ENCODE measurements at places on chromosomes 1 and 21.

- no peak for DNase-seq
Measured at GRCh38 chr21:43911015-43911934, 46.3 kb downstream of the AGPAT3 start.

GRCh38 chr1:213617133-213617532 is 370.6 kb upstream of the PROX1 start:
- DNase-seq: no peak

GRCh38 chr1:230255116-230255515 is 171.0 kb downstream of the PGBD5 start:
- DNase-seq: no peak

DNA sequence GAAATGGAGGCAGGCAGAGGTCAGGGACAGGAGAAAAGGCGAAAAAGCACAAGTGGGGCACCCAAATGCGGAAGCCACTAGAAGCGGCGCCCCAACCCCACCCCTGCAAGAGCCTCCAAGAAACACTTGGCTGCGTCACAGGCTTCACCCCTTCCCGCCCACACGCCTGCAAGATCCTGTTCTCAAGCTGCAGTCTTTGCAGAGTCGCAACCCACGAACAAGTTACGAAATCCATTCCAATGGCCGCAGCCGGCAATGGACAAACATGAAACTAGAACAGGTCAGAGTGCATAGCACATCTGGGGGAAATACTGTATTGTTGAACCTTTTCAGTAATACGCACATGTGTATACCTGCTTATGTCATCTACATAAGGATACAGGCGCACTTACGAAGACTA is 103.6 kb downstream of the PSMG1 start:
- DNase-seq: peak; percentile 5

GRCh38 chr1:196685506-196685905 is 33.7 kb downstream of the CFH start:
- no peak for DNase-seq

DNA sequence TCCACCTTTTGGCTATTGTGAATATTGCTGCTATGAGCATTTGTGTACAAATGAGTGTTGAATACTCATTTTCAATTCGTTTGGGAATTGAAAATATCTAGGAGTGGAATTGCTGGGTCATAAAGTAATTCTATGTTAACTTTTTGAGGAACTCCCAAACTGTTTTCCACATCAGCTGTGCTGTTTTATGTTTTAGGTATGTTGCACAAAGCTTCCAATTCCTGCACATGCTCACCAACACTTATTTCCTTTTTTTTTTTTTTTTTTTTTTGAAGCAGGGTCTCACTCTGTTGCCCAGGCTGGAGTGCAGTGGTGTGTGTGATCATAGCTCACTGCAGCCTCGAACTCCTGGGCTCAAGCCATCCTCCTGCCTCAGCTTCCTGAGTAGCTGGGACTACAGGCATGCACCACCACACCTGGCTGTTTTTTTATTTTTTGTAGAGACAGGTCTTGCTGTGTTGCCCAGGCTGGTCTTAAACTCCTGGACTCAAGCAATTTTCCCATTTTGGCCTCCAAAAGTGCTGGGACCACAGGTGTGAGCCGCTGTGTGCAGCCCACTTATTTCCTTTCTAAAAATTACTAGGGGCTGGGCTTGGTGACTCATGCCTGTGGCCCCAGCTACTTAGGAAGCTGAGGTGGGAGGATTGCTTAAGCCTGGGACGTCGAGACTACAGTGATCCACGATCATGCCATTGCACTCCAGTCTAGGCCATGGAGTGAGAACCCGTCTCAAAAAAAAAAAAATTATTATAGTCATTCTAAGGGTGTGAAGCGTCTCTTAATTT is 33.4 kb downstream of the TMCC2 start:
- DNase-seq: no peak

GRCh38 chr1:229810961-229811360 is 184.9 kb downstream of the URB2 start:
- DNase-seq: no peak

- DNase-seq: no peak
Measured at GRCh38 chr1:78825561-78825960, 175.9 kb downstream of the IFI44 start.

GRCh38 chr1:214503553-214503952 is 47.8 kb downstream of the PTPN14 start:
- DNase-seq: no peak

GRCh38 chr1:111731956-111732355 is 7.2 kb downstream of the INKA2 start:
- DNase-seq: no peak

- DNase-seq: no peak
Measured at GRCh38 chr1:231557411-231557810, 28.9 kb downstream of the TSNAX start.

GRCh38 chr1:9040659-9041030 is 14.4 kb upstream of the SLC2A7 start:
- no peak for DNase-seq

GRCh38 chr1:174118751-174119150 is 40.6 kb upstream of the RABGAP1L start:
- DNase-seq: no peak

DNA sequence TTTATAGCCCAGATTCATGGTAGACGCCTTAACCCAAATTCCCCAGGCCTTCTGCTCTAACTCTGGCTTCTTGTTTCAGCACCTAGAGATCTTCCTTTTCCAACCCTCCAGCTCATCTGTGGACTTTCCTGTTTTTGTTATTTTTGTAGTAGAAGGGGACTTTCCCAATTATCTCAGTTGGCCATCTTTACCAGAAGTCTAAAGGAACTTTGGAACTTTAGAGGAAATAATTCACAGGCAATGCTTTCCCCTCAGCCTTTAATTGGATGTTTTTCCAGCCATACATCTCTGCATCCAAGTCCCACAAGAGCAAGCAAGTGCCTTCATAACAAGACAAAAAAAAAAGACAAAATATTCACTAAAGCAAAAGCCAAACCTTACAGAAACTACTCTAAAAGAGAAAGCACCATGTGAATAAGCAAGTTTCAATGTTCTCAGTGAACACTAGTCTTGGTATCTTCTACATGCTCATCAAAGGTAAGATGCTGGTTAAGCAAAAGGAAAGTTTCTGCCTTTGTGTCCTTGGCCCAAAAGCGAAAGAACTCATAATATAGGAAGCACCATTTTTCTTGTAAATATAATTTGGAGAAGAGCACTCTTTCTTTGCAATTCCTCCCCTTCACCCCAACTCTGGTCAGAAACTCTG is 377.3 kb downstream of the SETD4 start:
- DNase-seq: no peak

GRCh38 chr1:6485168-6486101 is 6.0 kb downstream of the PLEKHG5 start:
- DNase-seq: no peak

All from CD4-positive, alpha-beta T cell treated with Interleukin-15 for 4 hours (primary cell).